ENCODE measurements at places on chromosomes 1 and 21. TPM values are rescaled to one million over a fixed set of nuclear protein-coding genes. Genes with fewer than 3 reads are reported as not detected.

Gene PROX1
- total RNA-seq, result 3.1 TPM

Gene TAF13
- 84.6 TPM for total RNA-seq

Gene CDK18
- total RNA-seq, result 0.94 TPM

Gene GSTM3
- 18.1 TPM for total RNA-seq

Gene SLC6A9
- 7.2 TPM for total RNA-seq

Gene RSPO1
- not detected for total RNA-seq

Gene HSPA6
- 0.75 TPM for total RNA-seq

Gene CFHR4
- total RNA-seq, result not detected
